ENCODE measurements at places on chromosomes 1 and 21.

DNA sequence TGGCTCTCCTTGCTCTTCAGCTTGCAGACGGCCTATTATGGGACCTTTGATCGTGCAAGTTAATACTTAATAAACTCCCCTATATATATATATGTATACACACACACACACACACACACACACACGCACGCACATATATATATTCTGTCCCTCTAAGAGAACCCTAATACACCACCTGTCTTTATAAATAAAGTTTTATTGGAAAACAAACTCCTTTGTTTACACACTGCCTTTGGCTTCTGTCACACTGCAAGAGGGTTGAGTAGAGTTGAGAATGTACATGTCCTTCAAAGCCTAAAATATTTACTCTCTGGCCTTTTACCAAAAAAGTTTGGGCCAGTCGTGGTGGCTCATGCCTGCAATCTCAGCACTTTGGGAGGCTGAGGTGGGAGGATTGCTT lies 26.2 kb upstream of the SIM2 start:
- no peak for DNase-seq

DNA sequence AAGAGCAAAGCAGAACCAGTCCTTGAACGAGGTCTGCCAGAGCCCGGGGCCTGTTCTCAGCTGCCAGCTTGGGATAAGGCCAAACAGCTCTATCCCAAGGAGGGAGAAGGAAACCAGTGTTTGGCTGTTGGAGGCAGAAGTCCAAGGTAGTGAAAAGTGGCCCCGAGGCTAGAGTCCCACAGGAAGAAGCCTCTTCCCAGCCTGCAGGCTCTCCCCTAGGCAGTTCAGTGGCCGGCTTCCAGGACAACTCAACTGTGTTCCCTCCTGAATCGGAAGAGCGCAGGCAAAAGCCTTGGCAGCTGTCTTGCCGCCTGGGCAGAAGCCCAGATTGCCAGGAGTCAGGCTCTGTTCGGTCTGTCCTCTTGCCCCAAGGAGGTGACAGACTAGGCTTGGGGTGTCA lies 19.3 kb downstream of the QSOX1 start:
- DNase-seq = no peak

DNA sequence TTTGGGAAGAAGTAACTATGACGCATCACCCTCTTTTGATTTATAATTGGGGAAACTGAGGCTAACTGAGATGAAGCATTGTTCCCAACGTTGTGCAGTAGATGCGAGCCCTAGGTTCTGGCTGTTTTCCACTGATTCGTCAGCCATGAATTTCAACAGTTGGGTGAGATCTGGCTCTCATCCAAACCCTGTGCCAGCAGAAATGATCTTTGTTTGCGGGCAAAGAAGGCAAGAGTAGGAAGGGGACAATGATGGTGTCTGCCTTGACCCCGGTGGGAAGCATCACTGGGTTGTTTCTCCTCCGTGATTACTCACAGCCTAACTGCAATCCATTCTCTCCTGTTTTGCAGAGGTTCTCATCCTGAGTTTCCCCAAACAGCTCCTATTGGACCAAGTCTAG lies 142.3 kb downstream of the MIS18A start:
- DNase-seq = no peak

- no peak for DNase-seq
Observed at GRCh38 chr21:34952701-34953100, 96.4 kb downstream of the RUNX1 start.

GRCh38 chr1:169514566-169515270 lies 29.0 kb upstream of the SLC19A2 start:
- no peak for DNase-seq

DNA sequence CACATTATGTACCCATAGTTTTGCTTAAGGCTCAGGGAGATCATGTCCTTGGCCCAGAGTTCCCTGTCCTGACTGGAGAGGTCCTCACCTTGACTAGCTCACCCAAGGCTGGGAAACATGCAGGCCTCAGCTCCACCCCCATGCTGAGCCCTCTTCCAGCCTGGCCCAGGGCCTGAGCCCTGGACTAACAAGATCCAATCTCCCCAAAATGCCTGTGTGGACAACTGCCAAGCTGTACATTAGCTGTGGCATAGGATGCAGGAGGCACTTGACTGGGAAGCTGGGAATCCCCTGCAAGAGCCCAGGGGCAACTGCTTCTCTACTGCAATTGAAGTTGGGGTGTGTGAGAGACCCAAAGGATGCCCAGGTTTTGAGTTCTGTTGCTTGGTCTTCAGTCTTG lies 2.1 kb downstream of the LINGO4 start:
- no peak for DNase-seq

GRCh38 chr1:165075725-165076370 lies 280.7 kb downstream of the LMX1A start:
- DNase-seq = peak; percentile 59

DNA sequence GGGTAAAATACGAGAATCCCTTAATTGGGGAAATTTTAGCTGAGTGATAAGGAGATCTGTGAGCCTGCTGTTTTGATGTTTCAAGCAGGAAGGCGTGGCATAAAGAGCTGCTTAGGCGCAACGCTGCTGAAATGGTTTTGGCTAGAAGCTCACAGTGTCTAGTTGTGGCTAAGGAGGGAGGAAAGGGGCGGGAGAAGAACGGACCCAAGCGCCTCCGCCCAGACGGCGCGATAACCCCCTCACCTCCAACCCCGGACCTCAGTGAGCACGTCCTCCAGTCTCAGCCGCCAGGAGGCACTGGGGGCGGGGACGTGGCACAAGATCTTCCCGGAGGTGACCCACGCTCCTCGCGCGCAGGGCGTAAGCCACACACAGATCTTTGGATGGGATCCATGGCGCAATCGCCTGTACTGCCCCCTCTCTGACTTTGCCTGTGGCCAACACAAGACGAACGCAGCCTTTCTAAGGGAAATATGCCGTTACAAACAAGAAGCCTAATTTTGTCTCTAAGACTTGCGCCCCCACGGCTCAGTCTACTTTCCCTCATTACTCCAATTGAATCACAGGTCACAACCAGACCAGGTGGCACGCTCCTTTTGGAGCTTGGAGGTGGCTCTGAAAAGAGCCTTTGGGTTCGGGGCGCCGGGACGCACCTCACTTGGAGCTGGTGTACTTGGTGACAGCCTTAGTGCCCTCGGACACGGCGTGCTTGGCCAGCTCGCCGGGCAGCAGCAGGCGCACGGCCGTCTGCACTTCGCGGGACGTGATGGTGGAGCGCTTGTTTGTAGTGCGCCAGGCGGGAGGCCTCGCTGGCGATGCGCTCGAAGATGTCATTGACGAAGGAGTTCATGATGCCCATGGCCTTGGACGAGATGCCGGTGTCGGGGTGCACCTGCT lies 23.4 kb upstream of the RNF187 start:
- DNase-seq = peak; percentile 50

- DNase-seq = no peak
Observed at GRCh38 chr1:183418696-183419095, 516 bp upstream of the NMNAT2 start.

DNA sequence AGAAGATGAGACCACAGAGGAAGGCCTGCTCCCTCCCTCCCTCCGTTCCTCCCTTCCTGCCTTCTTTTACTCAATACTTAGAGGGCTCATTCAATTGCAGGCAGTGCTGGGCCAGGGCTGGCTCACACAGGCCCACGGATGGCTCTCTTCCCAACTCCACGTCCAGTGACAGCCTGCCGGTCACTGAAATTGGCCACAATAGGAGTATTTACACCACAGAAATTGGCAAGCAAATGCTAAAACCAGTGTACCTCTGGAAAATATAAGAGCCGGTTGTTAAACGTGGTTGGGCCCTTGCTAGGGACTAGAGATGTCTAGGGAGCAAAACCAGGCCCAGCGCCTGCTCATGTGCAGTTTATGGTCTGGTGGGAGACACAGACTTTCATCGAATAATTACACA lies 72.4 kb upstream of the TMEM51 start:
- DNase-seq = no peak

GRCh38 chr1:234345237-234345636 lies 28.0 kb upstream of the COA6 start:
- no peak for DNase-seq

DNA sequence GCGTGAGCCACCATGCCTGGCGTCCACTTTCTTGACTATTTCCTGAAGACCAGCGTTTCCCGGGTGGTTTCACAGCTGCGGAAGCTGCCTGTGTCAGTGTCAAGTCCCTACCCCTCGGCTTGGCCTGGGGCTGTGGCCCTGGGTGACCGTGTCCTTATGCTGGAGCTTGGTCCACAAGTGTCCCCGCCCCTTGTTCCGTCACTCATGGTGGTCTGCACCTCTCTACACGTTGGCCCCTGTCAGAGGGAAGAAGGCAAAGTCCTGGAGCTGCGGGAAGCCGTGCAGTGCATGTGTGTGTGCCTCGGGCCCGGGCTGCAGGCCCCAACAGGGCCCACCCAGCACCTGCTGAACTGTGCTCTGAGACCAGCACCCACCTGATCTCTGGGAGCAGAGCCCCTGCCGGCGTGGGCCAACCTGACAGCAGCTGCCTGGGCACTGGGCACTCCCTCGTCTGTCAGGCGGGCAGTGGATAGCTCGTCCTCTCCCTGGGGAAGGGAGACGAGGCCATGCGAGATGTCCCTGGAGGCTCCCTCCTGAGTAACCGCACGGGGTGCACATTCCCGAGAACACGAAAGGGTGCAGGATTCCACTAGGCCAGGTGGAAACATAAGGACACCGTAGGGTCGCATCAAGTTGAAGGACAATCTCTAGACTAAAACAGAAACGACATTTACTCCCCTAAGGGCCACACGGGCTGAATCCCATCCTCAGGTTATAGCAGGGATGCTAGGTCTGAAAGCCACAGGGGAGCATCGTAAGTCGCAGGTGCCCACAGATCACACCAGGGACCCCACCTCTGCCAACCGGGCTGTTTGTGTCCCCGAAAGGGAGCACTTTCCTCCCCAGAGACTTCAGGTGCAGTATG lies 2.4 kb upstream of the C1orf159 start:
- no peak for DNase-seq

- DNase-seq = peak; percentile 50
Observed at GRCh38 chr1:50271968-50272578, 151.2 kb downstream of the DMRTA2 start.

DNA sequence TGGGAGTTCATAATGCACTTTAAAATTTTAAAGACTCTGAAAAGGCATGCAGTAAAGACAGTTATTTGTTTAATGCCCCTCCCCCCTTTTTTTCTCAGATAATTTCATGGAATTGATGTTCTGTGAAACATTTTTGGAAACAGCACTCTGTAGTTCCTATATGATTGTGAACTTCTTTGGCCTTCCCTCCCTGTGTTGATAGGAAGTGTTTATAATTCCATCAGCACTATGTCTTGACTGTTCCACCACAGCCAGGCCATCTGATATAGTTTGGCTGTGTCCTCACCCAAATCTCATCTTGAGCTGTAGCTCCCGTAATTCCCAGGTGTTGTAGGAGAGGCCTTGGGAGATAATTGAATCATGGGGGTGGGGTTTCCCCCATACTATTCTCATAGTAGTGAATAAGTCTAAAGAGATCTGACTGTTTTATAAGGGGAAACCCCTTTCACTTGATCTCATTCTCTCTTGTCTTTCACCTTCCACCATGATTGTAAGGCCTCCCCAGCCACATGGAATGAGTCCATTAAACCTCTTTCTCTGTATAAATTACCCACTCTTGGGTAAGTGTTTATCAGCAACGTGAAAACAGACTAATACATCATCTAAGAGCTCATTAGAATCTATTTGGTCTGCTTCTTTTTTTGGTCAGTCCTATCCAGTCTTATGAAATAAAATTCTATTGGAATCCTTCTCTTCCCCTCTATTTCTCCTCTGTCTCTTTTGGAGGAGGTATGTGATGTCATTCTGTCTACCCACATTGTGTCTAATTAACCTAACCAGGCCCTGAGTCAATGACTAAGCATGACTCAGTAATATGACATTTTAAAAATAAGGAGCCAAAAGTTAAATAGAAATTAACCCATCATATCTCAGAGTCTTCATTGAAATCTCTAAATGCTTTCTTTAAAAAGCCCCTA lies 8.9 kb downstream of the CCDC185 start:
- no peak for DNase-seq

DNA sequence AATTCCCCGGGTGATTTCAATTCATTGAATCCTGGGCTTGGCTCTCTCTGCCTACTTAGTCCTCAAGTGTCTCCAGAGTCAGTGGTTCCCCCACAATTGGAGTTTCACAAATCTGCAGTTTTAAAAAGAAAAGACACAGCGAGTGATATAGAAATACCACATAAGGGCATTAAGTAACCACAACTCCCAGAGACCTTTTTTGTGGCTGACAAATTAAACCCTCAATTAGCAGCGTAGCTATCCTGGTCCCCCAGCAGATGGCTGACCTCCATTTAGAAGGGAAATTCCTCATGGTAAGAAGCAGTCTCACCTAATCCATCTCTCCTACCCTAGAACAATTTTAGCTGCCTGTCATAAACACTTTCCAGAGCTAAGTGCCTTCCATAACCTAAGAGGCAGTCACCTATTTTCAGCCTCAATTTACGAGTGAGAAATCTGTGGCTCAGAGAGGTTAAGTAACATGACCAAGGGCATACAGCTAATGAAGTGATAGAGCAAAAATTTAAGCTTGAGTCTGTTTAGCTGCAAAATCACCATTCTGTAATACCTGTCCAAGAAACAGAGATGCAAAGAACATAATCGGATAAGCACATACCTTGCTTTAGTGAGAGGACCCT lies 56.0 kb upstream of the NBPF3 start:
- peak; percentile 54 for DNase-seq

DNA sequence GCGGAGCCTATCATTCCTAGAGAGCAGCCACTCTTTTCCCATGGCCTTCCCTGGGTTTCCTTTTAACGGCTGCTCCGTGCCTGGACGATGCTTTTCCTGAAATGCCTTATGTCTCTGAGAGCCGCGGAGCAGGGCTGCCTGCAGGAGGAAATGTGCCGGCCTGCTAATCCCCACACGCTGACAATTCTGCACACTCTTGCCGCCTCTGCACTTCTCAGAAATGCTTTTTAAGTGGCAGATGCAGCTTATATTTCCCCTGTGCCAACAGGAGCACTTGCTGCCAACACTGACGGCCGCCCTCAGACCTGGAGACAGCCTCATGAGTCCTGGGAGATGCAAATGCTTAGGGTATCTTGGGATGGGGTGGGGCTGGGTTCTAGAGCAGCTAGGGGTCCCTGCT lies 253.2 kb downstream of the GRIK3 start:
- DNase-seq = peak; percentile 91

- peak; percentile 20 for DNase-seq
Observed at GRCh38 chr1:156419854-156420204, 50.8 kb downstream of the RHBG start.

GRCh38 chr1:60664086-60664625 lies 418.2 kb upstream of the NFIA start:
- no peak for DNase-seq

DNA sequence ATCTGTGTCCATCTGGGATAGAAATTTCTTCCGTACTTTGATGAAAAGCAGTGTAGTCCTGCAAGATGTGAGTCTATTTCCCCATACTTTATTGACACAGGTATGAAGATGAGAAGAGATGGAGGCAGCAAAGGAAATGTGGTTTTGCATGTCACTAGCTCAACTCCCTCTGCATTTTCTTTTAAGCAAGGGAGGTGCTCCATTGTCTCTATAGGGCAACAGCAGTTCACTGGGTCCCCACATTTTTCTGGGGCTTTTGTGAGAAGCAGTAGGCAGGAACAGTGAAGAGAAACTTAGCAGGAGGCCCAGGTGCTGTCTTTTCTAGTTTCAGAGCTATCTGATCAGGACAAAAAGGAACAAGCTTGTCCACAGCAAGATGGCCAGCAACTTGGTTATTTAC lies 37.1 kb downstream of the C21orf91 start:
- DNase-seq = no peak

GRCh38 chr1:167373398-167373797 lies 144.9 kb downstream of the CD247 start:
- DNase-seq = no peak

GRCh38 chr21:40191616-40192015 lies 324.4 kb downstream of the PCP4 start:
- DNase-seq = no peak

- DNase-seq = peak; percentile 100
Observed at GRCh38 chr21:37435120-37435519, 68.5 kb downstream of the DYRK1A start.

Data from NCI-H524 (cell line).